CD4-positive, alpha-beta memory T cell (primary cell): ENCODE measurements at places on chromosomes 5 and 9. TPM values are rescaled to one million over a fixed set of nuclear protein-coding genes. Genes with fewer than 3 reads are reported as not detected.
A peak's percentile ranks its signal among the peaks of the same experiment; 100 is the strongest.

DNA sequence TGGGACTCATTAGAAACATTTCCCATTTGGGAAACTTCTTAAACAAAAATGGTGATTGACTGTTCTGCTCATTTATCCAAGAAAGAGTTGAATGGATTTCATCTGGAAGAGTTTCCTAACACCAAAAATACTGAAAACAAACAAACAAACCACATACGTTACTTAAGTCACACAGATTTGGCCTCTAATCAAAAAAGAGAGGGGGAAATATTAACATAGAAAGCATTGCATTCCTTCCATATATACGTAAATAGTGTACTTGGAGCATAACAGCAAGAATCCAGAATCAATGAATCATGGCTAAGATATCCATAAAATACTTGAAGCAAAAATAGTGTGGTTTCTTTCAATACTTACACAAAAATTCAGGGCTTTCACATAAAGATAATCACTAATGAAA lies 189.8 kb upstream of the MAP3K1 start:
- no peak for DNase-seq

DNA sequence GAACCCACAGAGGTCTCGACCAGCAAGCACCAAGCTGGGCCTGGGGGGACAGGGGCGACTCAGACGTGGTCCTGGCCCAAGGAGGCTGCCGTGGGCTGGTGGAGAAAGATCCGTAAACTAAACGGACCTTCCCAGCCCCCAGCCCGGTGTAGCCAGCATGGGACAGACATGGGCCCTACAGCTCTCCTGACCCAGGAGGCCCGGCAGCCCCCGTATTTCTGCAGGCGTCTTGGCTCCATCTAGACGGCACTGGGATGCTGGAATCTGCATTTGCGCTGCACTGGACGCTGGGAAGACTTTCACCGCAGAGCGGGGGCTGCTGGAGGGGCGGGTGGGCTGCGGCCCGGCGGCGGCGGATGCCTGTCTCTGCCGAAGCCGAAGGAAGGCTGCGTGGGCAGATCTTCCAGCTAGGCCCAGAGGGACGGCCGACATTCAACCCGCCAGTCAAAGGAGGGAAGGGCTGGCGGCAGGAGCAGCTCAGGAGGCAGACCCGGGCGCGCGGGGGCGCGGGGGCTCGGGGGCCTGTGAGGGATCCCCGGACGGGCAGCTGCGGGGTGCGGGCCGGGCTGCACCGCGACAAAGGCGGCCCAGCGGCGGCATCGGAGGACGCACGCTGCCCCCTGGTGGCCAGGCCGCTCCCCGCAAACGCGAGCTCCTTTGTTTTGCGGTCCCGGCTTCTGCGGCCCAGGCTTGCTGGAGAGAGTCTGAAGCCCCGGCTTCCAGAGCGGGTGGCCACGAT lies 266.2 kb downstream of the NSG2 start:
- DNase-seq, result peak; percentile 38

BASP1 gene
- 0.90 TPM for total RNA-seq

PCDHB14 gene
- 0.15 TPM for total RNA-seq
